Stimulated activated CD4-positive, alpha-beta T cell treated with anti-CD3 and anti-CD28 coated beads, Interleukin-4, amount 100 ng/mL, for 1 hour (primary cell): ENCODE measurements at places on chromosomes 5 and 9.

GRCh38 chr9:77469515-77470231 lies 178.4 kb downstream of the GNA14 start:
- no peak for DNase-seq

GRCh38 chr9:4197548-4197947 lies 102.3 kb downstream of the GLIS3 start:
- no peak for DNase-seq

GRCh38 chr9:128753627-128754026 lies 18.1 kb downstream of the ZER1 start:
- DNase-seq, result no peak

DNA sequence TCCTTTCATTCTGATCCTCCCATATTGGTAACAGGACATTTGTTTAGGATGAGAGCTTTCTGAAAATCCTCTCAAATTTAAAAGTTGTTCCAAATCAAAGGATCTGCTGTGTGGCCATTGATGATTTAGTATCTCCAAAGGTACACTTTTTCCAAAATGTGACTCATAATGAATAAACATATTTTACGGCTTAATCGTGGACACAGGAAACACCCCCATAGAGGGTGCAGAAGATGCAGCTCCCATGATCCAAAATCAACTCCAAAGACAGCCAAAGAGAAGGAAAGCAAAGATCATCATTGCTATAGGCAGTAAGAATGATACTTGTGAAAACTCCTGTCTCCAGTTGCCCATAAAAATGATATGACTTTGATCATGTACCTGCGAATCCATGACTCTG lies 239.7 kb downstream of the PIK3R1 start:
- no peak for DNase-seq

DNA sequence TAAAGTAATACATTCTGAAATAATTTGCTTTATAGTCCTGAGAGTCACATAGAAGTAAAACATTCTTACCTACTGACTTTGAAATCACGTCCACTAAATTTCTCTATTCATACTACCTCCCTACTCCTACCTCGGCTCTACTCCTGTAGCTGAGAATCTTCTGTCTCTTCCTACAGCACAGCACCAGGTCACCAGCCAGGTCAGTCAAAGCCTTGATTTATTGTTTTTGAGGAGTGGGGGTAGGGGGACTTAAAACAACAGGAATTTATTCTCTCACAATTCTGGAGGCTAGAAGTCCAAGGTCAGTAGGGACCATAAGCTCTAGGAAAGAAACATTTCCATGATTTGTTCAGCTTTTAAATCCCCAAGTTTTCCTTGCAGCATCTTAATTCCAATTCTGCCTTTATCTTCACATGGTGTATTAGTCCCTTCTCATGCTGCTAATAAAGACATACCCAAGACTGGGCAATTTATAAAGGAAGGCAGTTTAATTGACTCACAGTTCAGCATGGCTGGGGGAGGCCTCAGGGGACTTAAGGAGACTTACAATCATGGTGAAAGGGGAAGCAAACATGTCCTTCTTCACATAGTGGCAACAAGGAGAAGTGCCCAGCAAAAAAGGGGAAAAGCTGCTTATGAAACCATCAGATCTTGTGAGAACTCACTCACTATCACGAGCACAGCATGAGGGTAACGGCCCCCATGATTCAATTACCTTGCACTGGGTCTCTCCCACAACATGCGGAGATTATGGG lies 49.6 kb upstream of the CCNG1 start:
- no peak for DNase-seq

GRCh38 chr9:72203205-72203803 lies 54.1 kb downstream of the GDA start:
- no peak for DNase-seq

GRCh38 chr5:139682016-139682975 lies 34.1 kb downstream of the CXXC5 start:
- no peak for DNase-seq

DNA sequence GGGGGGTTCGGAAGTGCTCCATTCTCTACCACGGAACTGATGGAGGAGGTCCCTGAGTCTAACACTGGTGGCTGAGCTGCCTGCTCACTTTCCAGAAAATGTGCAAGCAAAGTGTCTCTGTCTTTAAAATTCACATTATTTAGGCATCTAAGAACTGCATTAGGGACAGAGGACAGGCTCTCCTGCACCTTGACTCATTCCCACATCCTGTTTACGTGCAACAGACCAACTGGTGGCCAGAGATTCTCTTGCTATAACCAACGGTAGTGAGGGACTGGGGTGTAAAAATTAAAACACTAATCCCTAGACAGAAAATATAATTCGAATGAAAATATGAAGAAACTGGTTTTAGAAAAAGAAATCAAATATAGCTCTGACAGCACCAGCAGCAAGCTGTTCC lies 320.9 kb downstream of the IRX2 start:
- no peak for DNase-seq

DNA sequence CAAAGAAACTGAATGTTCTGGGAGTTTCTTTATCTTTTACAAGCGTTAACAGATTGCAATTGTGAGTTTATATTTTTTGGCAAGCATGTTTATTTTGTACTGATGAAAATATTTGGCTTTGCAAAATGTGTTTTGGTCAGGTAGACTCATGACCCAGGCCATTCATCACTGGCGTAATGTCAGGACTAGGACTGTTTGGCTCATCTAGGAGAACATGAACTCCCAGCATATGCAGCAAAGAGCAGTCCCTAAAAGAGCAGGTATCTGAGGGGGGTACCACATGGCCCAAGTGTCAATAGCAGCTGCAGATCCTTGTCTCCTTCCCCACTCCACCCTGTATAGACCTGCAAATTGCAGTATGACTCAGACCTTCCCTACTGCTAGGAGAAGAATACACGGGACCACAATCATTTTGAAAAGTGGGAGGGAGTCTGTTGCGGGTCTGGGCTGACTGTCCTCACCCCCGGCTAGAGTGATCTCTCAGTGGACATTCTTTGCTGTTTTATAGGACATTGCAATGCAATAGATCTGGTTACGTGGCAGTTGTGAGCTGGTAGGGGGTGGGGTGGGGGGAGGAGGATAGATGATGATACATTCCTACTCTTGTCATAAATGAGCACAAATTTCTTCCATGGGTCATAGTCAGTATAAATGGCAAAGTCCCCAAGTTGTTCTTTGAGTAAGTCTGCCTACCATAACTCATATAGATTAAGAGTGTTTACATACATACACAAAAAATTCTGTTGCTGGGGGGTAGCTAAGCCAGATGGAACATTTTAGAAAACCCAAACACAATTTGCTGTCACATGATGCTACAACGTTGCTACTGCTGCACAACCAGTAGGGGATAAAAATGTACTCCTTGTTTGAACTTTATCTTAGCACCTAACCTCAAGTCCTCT lies 20.8 kb upstream of the SNCAIP start:
- DNase-seq, result no peak

DNA sequence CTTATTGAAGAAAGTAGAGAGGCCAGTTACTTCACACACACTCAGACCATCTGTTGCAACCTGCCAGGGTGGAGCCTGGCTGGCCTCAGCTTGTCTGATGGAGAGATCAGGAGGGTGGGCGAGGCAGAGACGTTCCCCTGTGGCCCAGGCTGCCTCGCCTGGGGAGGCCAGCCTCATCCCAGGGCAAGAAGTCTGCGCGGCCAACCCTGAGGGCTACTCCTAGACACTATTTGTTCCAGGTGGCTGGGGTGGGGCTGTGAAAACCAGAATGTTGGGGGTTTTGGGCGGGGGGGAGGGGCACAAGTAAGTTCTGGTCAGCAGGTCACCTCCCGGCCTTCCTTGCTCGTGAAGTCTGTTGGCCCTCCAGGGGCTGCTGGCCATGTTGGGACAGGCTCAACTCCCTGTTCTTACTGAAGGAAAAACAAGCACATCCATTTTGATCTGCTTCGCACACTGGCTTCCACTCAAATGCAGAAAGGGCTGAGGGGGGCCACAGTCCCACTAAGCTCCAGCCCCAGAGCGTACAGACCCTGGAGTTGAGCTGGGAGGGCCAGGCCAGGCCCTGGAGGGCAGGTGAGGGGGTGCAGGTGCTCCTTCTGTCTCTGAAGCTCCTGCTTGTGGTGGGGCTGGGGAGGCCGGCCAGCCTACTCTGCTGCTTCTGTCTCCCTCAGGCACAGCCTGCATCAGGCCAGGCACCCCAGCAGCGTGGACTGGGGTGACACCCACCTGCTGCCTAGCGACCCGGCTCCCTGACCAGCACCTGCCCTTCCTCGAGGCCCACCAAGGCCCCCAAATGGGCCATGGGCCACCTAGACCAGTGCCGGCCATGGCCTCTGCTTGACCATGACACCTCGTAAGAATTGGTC lies 46.6 kb downstream of the SECISBP2 start:
- DNase-seq, result no peak

- DNase-seq, result no peak
Observed at GRCh38 chr9:124598048-124598447, 90.8 kb upstream of the NR5A1 start.

- DNase-seq, result no peak
Observed at GRCh38 chr9:93094658-93095204, 1.3 kb upstream of the CARD19 start.

- DNase-seq, result no peak
Observed at GRCh38 chr5:57209316-57210040, 35.6 kb downstream of the GPBP1 start.

DNA sequence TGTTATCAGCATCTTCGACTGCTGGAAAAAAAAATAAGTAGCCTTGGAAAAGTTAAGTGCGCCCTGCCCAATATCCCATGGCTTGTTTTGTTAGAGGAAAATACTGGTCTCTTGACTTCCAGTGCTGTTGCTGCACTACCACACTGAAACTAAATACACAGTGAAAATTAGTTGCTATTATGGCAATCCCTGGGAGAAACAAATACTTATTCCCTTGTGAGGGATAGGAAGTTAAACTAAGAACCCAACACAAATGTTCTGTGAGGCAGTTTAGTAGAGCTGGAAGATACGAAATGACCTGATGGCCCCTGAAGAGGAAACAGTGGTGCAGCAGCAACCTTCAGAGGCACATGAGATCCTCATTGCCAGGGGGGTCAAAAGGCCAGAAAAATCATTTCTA lies 164.0 kb downstream of the ARL15 start:
- DNase-seq, result no peak

GRCh38 chr5:180645274-180646204 lies 3.9 kb downstream of the FLT4 start:
- DNase-seq, result no peak

GRCh38 chr9:99134893-99135341 lies 30.0 kb downstream of the TGFBR1 start:
- no peak for DNase-seq

- DNase-seq, result no peak
Observed at GRCh38 chr5:81601919-81602318, 149.0 kb downstream of the SSBP2 start.

- no peak for DNase-seq
Observed at GRCh38 chr5:169583101-169583423, 511 bp upstream of the SPDL1 start.

- no peak for DNase-seq
Observed at GRCh38 chr9:31870276-31870675, 514.2 kb upstream of the ACO1 start.

DNA sequence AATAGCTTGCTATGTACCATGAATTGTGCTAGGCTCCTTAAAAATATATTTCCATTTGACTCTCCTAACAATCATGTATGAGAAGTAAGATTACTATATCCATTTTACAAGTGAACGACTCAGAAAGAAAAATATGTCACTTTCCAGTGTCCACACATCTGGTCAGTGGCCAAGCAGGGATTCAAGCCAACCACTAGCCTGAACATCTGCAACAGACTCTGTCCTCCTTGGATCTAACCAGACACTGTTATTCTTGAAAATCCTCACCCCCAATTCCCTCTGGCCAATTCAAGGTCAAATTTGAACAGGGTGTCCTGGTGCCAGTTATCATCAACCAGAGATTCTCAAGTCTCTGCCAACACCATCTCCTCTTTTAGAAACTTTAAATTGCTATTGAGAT lies 344.1 kb upstream of the WWC1 start:
- no peak for DNase-seq

DNA sequence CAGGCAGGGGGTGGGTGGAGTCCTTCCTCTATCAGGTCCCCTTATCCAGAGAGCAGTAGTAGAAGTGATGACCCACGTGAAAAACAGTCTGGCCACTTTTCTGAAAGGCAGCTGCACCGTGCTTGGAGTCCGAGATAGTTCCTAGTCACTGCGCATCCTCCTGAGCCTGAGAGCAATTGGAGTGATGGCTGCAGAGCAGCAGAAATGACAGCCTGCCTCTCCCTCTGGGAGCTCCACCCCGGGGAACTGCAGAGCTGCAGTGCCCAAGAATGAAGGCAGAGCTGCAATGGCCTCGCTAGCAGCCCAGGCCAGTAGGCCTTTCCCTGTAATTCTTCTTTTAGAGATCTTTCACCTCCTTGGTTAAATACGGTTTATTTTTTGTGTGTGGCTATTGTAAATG lies 82.6 kb downstream of the CETN3 start:
- no peak for DNase-seq

DNA sequence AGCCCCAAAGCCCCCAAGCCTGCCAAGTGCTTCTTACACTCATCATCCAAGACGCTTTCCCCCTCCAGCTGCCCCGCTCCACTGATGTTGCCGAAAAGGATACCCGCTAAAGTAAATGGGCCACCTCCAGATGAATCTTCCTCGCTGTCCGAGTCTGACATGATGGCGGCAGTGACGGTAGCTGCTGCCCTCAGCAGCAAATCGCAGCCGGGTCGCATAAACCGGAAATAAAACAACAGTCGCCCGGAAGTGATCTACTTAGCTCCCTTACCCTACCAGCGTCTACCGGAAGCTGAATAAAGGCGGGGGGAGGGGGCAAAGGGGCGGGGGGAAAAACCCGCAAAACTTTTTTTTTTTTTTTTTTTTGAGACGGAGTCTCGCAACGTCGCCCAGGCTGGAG lies at the start of gene TAF1L:
Gene TAF1L (minus strand): TSS at position 308 of the 400 bp plus-strand sequence. CDS start 90 bp downstream, at position 218.
- no peak for DNase-seq

GRCh38 chr9:135080286-135081263 lies 6.9 kb upstream of the OLFM1 start:
- no peak for DNase-seq

DNA sequence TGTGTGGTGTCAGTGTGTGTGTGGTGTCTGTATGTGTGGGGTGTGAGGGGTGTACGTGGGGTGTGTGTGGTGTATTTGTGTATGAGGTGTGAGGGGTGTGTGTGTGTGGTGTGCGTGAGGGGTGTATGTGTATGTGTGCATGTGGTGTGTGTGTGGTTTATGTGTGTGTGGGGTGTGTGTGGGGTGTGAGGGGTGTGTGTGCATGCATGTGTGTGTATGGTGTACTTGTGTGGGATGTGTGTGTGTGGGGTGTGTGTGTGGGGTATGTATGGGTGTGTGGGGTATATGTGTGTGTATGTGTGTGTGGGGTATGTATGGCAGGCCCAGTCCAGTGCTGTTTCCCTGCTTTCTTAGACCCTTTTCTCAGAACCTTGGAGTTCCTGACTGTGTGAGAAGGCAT lies 83.3 kb downstream of the PTTG1 start:
- no peak for DNase-seq

- no peak for DNase-seq
Observed at GRCh38 chr5:6359555-6360322, 18.6 kb downstream of the MED10 start.

GRCh38 chr5:153797484-153797883 lies 241.2 kb downstream of the FAM114A2 start:
- no peak for DNase-seq

GRCh38 chr5:41457094-41457493 lies 53.3 kb downstream of the PLCXD3 start:
- DNase-seq, result no peak
